ENCODE measurements at places on chromosomes 12 and 14. TPM values are rescaled to one million over a fixed set of nuclear protein-coding genes. Genes with fewer than 3 reads are reported as not detected.

KERA gene
- not detected for total RNA-seq

- DNase-seq, result no peak
Observed at GRCh38 chr12:124130691-124131591, 157.9 kb downstream of the ZNF664 start.

OAS2 gene
- total RNA-seq, result 48.7 TPM

HOXC10 gene
- total RNA-seq, result not detected

GRCh38 chr14:77498984-77499527, 440 bp upstream of the ISM2 start:
- DNase-seq, result no peak
